ENCODE measurements at places on chromosomes 1 and 21.
A peak's percentile ranks its signal among the peaks of the same experiment; 100 is the strongest.

GRCh38 chr1:32200226-32201010 lies at the start of gene CCDC28B:
Gene CCDC28B, plus strand, starts transcription at chr1:32200595. Its CDS starts 1,341 bp downstream, at chr1:32201936.
- DNase-seq = peak; percentile 72

DNA sequence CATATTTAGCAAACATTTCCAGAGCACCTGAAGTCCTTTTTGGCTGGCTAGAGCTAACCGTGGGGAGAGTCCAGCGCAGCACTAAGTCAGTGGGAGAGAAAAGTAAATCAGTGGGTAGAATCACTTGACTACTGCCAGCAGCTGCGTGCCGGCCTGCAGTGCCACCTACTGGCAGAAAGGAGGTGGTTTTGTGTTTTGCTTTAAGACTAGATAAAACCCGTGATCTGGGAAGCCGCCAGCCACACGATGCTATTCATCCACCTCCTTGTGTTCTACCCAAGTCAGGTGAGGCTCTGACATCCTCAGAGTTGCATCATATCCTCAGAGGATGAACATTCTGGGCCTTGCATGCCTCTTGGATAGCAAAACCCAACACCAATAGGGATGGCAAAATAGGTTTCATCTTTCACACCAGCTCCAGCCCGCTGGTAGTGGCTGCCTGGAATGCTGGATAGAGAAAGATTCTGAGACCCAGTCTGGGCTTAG lies 14.1 kb upstream of the HEYL start:
- DNase-seq = peak; percentile 90

DNA sequence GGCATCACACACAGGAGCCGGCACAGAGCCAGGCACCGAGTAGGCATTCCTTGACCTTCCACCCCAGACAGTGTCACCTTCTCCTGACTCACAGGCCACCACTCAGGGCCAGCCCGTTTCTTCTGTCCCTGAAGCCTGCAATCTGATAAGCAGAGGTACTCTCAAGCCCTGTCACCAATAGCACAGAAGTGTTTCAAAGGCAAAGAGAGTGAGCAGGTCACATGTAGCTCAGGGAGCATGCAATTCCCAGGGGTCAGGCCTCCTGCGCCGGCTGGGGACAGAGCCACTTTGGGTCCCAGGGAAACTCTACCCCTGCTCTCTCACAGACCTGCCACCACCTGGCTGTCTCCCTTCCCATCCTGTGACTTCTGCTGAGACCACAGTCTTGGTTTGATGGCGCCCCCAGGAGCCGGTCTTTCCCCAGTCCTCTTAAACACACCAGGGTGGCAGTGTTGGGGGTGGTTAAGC lies 13.2 kb downstream of the CAPN9 start:
- no peak for DNase-seq

- no peak for DNase-seq
Observed at GRCh38 chr1:59664166-59664565, 150.6 kb upstream of the HOOK1 start.

GRCh38 chr1:231420959-231421545 lies 1.0 kb downstream of the EGLN1 start:
- DNase-seq = peak; percentile 46

GRCh38 chr1:51214615-51215131 lies 21.4 kb upstream of the RNF11 start:
- no peak for DNase-seq
